Keratinocyte (primary cell): ENCODE measurements at places on chromosomes 7 and 10. TPM values are rescaled to one million over a fixed set of nuclear protein-coding genes. Genes with fewer than 3 reads are reported as not detected.

- no peak for DNase-seq
These were observed 173.3 kb downstream of the SLC16A9 start for GRCh38 chr10:59536167-59537014.

- DNase-seq: no peak
These were observed 136.1 kb upstream of the TARP start for GRCh38 chr7:38409531-38409930.

DNA sequence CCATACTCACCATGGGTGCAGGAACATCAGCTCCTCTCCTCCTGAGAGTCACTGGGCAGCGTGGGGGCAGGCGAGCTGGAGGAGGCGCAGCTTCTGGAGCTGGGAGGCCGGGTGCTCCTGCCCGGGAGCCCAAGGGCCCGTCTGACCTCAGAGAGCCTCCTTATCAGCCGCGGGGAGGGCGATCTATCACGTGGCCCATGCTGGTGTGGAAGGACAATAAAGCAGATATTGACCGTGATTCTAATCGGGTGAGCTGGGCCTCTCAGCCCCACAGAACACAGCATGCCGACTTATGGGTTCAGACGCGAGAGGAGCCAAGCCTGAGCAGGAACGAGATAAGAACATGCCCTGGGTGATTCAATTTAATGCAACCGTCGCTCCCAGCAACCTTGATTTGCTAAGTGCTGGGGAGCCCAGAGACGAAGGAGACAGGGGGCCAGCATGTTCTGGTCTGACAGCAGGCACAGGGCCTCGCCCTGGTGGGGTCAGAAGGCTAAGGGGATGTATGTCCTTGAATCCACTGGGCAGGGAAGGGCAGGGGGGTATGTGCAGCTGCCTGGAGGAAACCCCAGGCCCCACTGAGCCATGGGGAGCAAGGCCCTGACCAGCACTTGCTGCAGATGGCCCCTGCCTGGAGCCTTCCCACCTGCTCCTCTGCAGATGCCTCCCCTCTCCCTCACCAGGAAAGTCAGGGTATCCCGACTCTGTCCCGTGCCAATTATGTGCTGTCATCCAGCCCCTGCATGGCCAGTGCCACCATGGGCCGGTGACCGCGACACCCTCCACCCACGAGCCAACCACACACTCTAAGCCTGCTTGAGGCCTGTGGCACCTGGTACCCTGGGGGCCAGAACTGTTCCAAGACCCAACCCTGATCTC, 95.3 kb upstream of the RET start:
- no peak for DNase-seq

The ZSCAN25 gene
- 10.3 to 13.1 TPM (median 11.6 TPM) in 3 replicates for polyA plus RNA-seq

The CTAGE4 gene
- polyA plus RNA-seq: 3.0 to 6.6 TPM (median 5.9 TPM) in 3 replicates

The SLC29A4 gene
- 0.43 to 1.9 TPM (median 0.65 TPM) in 3 replicates for polyA plus RNA-seq
